ENCODE measurements at places on chromosomes 5 and 9. TPM values are rescaled to one million over a fixed set of nuclear protein-coding genes. Genes with fewer than 3 reads are reported as not detected.

DNA sequence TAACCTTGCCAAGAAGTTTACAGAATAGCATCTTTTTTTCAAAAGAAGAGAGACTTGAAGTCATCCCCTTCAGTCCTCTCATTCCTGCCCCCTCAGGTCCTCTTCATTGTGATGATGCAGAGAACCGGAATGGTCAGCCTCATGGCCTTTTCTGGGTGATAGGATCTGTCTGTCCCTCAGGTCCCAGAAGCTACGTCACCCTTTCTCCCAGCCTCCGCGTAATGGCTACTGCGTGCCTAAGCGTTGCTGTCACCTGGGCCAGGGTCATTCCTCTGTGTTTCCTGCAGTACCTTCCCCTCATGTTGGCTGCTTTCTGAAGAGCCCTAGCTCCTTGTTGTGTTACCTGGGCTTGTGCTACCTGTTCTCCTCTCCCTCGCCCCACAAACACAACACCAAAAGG, 4.7 kb downstream of the PIK3R1 start:
- peaks cover 82% of the 10 kb centered on the region for H3K4me1 ChIP-seq
- DNase-seq, result no peak
- peaks cover 11% of the 10 kb centered on the region for H3K36me3 ChIP-seq

- no peak for DNase-seq
- no peaks in the 10 kb centered on the region for H3K27me3 ChIP-seq
- no peak overlapping the region for H3K4me3 ChIP-seq
- no peaks in the 10 kb centered on the region for H3K4me1 ChIP-seq
Observed at GRCh38 chr5:81895307-81895706, 76.5 kb upstream of the ATG10 start.

DNA sequence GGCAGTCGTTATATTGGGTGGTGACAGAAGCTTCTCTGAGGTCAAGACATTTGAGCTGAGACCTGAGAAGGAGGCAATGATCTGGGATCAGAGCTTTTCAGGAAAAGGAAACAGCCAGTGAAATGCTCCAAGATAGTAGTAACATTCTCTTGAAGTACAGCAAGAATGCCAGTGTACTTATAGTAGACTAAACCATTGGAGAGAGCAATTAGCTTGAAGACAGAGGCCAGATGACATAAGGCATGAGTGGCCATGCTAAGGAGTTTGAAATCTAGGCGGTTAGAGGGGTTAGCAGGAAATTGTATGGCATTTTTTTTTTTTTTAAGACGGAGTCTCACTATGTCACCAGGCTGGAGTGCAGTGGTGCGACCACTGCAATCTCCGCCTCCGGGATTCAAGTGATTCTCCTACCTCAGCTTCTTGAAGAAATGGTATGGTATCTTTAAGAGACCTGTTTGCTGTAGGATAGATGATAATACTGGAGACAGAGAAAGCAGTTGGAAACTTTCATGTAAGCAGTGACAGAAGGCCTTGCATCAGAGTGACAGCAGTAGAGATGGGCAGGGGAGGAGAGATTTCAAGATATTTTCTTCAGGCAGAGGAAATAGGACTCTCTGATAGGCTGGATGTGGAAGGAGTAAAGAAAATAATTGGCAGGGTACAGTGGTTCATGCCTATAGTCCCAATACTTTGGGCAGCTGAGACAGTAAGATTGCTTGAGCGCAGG, 482.2 kb upstream of the PAPPA start:
- H3K36me3 ChIP-seq, result no peaks in the 10 kb centered on the region
- H3K27me3 ChIP-seq, result no peaks in the 10 kb centered on the region
- H3K4me3 ChIP-seq, result no peak overlapping the region
- no peak overlapping the region for H3K27ac ChIP-seq

DNA sequence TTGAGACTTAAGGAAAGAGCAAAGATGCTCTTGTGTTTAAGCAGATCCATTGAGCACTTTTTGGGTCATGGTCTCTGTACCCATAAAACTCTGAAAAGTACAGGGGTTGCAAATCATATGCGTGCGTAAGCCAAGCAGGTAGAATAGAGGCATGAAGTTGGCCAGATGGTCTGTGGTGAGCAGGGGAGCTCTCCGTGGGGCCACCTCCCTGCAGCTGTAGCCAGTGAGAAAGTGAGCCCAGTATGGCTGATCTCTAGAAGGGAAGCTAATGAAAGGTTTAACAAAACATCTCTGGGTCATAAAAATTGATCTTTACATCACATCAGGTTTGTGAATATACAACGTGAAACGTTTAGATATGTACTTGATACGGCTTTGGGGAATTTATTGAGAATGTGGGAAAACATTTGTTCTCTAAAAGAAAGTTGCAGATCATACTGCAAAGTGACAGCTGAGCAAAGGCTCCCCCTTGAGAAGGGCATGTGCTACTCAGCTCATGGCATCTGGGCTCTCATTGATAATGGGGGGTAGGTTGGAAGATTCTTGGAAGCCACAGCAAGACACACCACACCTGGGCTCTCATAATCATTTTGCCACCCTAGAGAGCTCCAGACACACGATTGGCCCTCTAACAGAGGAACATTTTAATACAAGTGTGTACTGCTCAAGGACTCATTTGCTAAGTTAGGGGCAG, 30.6 kb downstream of the SH3GL2 start:
- H3K27me3 ChIP-seq, result no peaks in the 10 kb centered on the region
- no peak for DNase-seq
- H3K4me1 ChIP-seq, result no peaks in the 10 kb centered on the region

- no peaks in the 10 kb centered on the region for H3K27me3 ChIP-seq
- no peak for DNase-seq
- H3K4me3 ChIP-seq, result no peak overlapping the region
- H3K27ac ChIP-seq, result no peak overlapping the region
Observed at GRCh38 chr5:15472116-15472515, 27.9 kb upstream of the FBXL7 start.

GRCh38 chr5:141795421-141795820, 82.8 kb downstream of the PCDH1 start:
- no peaks in the 10 kb centered on the region for H3K36me3 ChIP-seq
- H3K4me1 ChIP-seq, result no peaks in the 10 kb centered on the region

DNA sequence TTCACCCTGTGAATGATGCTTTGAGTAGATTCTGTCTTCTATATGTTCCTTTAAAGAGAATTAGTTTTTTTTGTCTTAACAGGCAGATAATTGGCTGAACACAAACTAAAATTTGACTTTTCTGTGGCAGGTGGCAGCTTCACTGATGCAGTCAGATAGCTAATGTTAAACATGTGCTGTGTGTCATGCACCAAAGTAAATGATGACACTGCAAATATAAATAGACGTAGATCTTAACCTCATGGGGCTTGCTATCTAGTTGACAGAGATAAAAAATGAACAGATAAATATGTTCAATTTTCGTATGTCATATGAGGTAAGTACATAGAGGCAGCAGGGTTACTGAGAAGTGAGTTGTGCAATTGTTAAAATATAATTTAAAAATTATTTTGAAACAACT, 82.7 kb downstream of the PARP8 start:
- DNase-seq, result no peak
- H3K4me3 ChIP-seq, result no peak overlapping the region
- H3K27ac ChIP-seq, result no peak overlapping the region
- H3K4me1 ChIP-seq, result peaks cover 36% of the 10 kb centered on the region

- no peak overlapping the region for H3K4me3 ChIP-seq
- H3K27ac ChIP-seq, result no peak overlapping the region
- H3K27me3 ChIP-seq, result peaks cover 15% of the 10 kb centered on the region
- no peak for DNase-seq
- no peaks in the 10 kb centered on the region for H3K36me3 ChIP-seq
Observed at GRCh38 chr5:173514661-173515060, 101.8 kb downstream of the BOD1 start.

DNA sequence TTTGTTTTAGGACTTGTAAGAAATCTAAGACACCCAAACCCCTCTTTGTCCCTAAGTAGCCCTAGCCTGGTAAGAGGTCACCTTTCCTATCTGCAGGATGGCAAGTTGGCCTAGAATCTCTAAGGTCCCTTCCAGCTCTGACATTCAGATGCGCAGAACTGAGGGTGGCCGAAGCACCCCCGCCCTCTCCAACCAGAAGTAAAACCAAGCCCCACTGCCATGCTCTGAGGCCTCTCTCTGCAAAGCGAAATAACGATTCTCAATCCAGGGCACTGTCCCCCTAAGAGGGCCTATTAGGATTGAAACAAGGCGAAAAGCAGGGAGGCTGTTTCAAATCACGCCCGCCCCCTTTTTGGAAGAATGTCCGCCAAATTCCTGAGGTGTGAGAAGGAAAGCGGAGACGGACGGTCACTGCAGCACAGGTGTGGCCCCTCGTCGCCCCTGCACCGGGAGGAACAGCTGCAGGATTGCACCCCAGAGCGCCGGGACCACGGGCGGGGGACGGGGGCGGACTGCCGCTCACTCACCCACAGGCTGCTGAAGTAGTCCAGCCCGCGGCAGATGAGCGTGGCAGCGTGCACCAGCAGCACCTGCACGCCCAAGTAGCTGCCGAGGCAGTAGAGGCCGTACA, 824 bp downstream of the TMEM245 start:
- H3K4me1 ChIP-seq, result peaks cover 59% of the 10 kb centered on the region
- no peak for DNase-seq
- H3K27ac ChIP-seq, result peak overlapping the region; percentile 96

DNA sequence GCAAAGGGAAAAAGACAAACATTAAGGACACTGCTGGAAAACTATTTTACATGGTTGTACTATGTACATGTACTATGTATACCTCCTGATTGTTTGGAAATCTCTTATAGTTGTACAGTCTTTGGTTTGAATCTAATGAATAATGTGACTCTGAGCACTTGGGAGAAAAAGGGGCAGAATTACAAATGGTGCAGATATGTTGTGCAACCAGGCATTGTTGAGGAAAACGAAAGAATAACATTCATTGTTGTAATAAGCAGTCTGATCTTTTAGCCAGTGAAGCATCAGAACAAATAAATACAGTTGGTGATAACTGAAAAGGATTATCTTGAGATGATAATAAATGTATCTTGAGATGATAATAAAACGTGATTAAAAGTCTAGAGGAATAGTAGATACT, 87.2 kb downstream of the CSNK1G3 start:
- H3K27ac ChIP-seq, result no peak overlapping the region
- peaks cover 5% of the 10 kb centered on the region for H3K36me3 ChIP-seq
- H3K4me3 ChIP-seq, result no peak overlapping the region

GRCh38 chr5:74556006-74556405, 84.5 kb downstream of the ENC1 start:
- no peak overlapping the region for H3K4me3 ChIP-seq
- no peaks in the 10 kb centered on the region for H3K4me1 ChIP-seq
- no peak for DNase-seq
- H3K27me3 ChIP-seq, result no peaks in the 10 kb centered on the region
- no peaks in the 10 kb centered on the region for H3K36me3 ChIP-seq
- H3K27ac ChIP-seq, result no peak overlapping the region

- H3K4me1 ChIP-seq, result peaks cover 21% of the 10 kb centered on the region
- no peaks in the 10 kb centered on the region for H3K27me3 ChIP-seq
- DNase-seq, result no peak
- peak overlapping the region; percentile 89 for H3K27ac ChIP-seq
Observed at GRCh38 chr9:101399643-101399970, 956 bp downstream of the ZNF189 start.

DNA sequence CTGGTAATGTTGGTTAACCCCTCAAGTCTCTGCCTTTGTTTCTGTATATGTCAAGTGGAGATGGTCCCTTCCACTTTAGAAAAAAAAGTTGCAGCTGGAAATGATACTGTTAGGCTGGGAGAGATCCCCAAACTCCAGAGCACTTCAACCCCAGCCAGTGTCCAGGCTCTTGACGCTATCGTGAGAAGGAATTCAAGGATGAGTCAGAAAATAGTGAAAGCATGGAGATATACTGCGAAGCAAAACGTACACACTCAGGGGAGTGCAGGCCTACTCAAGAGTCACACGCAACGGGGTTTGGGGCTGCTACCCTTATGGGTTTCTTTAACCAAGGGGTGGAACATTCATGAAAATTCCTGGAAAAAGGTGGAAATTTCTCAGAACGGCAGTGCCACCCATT, 24.9 kb downstream of the KCNV2 start:
- H3K4me1 ChIP-seq, result no peaks in the 10 kb centered on the region
- no peaks in the 10 kb centered on the region for H3K27me3 ChIP-seq
- no peaks in the 10 kb centered on the region for H3K36me3 ChIP-seq
- no peak for DNase-seq
- no peak overlapping the region for H3K4me3 ChIP-seq

DNA sequence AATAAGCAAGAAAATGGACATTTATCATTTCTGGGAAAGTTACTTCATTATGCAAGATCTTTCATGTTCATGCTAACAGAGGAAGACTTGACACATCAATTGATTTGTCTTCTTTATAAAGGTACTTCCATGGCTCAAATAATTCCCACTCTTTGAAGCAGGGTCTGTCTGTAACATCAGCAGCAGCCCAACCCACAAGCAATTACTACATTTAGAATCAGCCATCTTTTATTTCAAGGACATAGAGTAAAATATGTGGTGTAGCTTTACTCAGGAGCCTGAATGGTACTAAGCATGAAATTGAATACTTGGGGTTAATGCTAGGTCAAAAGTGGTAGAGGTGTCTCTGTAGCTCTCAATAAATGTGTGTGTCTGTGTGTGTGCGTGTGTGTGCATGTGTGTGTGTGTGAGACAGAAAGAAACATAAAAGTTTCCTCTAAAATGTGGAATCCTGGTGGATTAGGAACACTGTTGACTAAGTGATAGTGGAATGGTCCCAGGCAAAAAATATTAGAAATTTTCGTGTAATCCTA, 581.1 kb downstream of the CAAP1 start:
- H3K4me1 ChIP-seq, result no peaks in the 10 kb centered on the region
- DNase-seq, result no peak
- H3K36me3 ChIP-seq, result no peaks in the 10 kb centered on the region
- H3K27ac ChIP-seq, result no peak overlapping the region
- H3K27me3 ChIP-seq, result no peaks in the 10 kb centered on the region
- H3K4me3 ChIP-seq, result no peak overlapping the region

DNA sequence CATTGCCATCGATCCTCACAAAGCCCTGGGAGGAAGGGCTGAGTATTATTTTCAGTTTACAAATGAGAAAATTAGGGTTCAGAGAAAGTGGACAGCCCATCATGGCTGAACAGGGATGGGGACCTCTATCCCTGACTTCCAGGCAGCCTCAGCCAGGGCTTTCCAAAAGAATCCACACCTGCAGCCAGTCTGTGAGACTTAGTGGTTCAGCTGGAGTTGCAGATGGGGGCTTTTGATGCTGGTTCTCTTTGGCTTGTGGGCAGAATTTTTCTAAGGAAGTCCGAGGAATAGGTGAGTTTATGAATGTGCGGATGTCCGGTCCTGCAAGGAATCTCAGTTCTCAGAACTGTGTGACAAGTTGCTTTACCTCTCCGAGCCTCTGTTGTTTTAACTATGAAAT, 138.1 kb downstream of the RGS3 start:
- DNase-seq, result peak; percentile 33
- H3K36me3 ChIP-seq, result peaks cover 7% of the 10 kb centered on the region
- peaks cover 19% of the 10 kb centered on the region for H3K4me1 ChIP-seq
- no peak overlapping the region for H3K27ac ChIP-seq
- H3K4me3 ChIP-seq, result no peak overlapping the region

GRCh38 chr5:74363603-74364205, 276.8 kb downstream of the ENC1 start:
- no peaks in the 10 kb centered on the region for H3K27me3 ChIP-seq
- H3K36me3 ChIP-seq, result no peaks in the 10 kb centered on the region
- no peak overlapping the region for H3K27ac ChIP-seq
- DNase-seq, result no peak

The PPP2R2B gene
- total RNA-seq, result 6.1 TPM

The BRINP1 gene
- total RNA-seq, result 0.60 TPM

The PRDM9 gene
- total RNA-seq, result not detected

The MYOZ3 gene
- 0.26 TPM for total RNA-seq

The PCDHA12 gene
- 0.22 TPM for total RNA-seq

The NMUR2 gene
- not detected for total RNA-seq
